Activated CD4-positive, alpha-beta T cell treated with anti-CD3 and anti-CD28 coated beads, Interleukin-2, amount 50 U/mL, for 4 hours (primary cell): ENCODE measurements at places on chromosomes 12 and 14.

GRCh38 chr14:51430633-51431032, 190.6 kb downstream of the TMX1 start:
- no peak for DNase-seq

DNA sequence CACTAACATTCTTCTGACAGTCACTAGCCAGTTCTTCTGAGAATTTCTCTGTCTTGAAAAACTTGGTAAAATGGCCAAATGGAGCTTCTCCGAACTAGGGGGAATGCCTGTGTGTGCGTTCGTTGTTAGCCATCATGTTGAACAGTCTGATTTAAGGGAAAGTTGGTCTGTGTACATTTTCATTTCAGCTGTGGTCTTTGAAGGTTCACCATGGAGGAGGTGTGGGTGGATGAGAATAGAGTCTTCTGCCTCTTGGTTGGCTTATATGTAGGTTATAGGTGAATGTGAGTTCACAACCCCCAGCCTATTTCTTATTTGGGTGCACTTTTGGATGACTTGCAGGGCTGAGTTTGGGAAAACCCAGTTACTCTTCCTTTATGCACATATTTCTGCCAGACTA, 12.9 kb downstream of the ETV6 start:
- DNase-seq: no peak

GRCh38 chr12:111377440-111377839, 8.5 kb upstream of the PHETA1 start:
- DNase-seq: no peak

GRCh38 chr12:123070267-123071081, 80.4 kb downstream of the PITPNM2 start:
- no peak for DNase-seq

- DNase-seq: no peak
Measured at GRCh38 chr14:84087986-84088531, 1441.9 kb upstream of the FLRT2 start.

GRCh38 chr12:132449565-132450417, 40.2 kb upstream of the FBRSL1 start:
- no peak for DNase-seq

GRCh38 chr12:48777501-48778400, 11.1 kb downstream of the ADCY6 start:
- no peak for DNase-seq

DNA sequence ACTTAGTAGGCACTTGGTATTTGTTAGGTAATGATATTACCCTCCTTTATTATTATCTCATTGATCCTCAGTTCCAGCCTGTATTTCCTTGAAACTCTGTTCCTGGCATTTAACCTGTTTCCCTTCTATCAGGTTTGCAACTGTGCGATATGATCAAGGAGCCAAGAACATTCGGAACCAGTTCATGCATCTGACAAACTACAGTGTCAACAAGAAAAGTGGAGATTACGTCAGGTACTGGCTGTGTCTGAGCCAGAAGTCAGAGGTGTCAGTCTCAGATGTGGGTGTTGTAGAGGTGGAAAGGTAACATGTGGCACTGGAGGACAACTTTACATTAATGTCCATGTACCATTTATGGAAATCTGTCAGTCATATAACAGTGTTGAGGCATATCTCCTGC, 56.7 kb downstream of the TTLL5 start:
- no peak for DNase-seq

DNA sequence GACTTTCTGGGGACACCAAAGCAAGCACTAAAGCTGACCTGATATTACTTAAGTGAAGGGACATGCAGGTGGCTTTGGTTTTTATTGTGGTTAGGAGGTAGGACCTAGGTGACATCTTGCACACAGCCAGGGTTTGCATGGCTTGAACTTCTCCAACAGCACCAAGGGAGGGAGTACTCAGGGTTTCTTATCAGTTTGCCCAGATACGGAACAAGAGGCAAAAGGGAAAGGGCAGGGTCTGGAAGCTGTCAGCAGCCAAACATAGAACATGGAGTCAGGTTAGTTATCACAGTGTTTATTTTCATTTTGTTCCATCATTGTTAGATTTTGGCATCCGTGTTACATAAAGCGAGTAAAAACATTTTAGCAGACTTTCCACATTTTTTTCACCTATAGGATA, 186.3 kb upstream of the CLEC14A start:
- DNase-seq: no peak

- DNase-seq: no peak
Measured at GRCh38 chr12:115437061-115437567, 753.1 kb upstream of the TBX3 start.

GRCh38 chr12:132516095-132517012, 26.4 kb downstream of the FBRSL1 start:
- DNase-seq: no peak
